ENCODE measurements at places on chromosomes 5 and 9.

GRCh38 chr9:134629586-134630392 is 11.8 kb upstream of the COL5A1 start:
- no peak for DNase-seq

- no peak for DNase-seq
Observed at GRCh38 chr5:96248131-96248530, 184.9 kb downstream of the PCSK1 start.

DNA sequence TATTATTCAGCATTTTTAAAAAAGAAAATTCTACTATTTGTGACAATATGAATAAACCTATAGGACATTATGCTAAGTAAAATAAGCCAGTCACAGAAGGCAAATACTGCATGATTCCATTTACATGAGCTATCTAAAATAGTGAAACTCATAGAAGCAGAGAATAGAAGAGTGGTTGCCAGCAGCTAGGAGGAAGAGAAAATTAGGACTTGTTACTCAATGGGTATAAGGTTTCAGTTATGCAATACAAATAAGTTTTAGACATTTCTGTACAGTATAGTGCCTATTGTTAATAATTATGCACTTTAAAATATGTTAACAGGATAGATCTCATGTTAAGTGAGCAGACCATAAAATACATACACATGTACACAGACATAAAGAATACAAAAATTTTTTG is 73.8 kb upstream of the SPINK5 start:
- DNase-seq: no peak

DNA sequence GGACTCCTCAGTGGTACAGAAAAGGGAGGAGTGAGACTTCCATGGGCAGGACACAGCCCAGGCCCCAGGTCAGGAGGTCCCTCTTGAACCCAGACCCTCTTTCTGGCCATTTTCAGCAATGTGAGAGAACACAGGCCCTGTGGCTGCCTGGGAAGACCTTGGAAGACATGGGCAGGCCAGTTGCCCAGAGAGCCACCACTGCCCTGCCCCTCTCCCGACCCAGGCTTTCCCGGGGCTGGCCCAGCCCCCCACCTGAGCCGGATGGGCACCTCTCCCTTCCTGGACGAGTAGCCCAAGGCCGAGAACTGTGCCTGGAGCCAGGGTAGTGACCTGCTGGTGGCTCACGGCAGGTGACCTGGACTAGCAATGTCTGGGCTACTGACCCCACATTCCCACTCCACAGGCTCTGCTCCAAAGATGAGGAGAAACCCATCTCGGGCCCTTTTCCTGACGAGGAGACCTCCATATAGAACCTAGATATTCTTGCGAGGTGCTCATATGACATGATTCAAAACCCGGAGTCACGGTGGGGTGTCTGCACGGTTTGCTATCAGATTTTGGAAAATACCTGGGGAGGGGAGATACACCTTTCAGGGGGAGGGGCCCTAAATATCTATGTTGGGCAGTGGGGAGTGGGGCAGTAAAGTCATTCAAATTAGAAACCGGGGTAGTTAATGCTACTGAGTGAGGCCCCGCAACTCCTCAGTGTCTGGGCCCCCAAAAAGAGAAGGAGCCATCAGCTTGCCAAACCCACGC is 59.4 kb downstream of the ZNF354C start:
- DNase-seq: no peak

DNA sequence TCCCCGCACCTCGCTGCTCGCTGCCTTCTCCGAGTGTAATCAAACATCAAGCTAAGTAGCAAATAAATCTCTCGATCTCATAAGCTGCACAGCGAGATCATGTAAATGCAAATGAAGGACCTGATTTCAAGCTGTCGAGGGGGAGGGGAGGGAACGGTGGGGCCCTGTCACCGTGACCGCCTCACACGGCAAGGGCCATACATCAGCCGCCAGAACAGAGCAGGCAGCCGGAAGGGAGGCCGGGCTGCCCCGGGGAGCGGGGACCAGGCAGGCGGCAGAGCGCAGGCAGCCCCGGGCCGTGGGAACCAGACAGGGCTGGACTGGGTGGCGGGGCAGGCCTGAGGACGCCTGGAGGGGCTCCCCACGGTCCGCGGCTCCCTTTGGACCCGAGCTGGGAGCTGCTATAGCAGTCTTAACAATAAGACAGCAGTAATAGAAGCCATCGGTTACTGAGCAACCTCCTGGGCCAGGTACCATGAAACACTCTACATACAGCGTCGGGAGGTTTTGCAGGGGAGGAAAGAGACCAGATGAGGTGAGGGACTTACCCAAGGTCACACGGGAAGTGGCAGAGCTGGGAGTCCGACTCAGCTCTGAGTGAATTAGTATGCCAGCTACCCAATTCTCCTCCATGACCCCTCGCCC is 76.8 kb downstream of the CFAP77 start:
- DNase-seq: no peak

DNA sequence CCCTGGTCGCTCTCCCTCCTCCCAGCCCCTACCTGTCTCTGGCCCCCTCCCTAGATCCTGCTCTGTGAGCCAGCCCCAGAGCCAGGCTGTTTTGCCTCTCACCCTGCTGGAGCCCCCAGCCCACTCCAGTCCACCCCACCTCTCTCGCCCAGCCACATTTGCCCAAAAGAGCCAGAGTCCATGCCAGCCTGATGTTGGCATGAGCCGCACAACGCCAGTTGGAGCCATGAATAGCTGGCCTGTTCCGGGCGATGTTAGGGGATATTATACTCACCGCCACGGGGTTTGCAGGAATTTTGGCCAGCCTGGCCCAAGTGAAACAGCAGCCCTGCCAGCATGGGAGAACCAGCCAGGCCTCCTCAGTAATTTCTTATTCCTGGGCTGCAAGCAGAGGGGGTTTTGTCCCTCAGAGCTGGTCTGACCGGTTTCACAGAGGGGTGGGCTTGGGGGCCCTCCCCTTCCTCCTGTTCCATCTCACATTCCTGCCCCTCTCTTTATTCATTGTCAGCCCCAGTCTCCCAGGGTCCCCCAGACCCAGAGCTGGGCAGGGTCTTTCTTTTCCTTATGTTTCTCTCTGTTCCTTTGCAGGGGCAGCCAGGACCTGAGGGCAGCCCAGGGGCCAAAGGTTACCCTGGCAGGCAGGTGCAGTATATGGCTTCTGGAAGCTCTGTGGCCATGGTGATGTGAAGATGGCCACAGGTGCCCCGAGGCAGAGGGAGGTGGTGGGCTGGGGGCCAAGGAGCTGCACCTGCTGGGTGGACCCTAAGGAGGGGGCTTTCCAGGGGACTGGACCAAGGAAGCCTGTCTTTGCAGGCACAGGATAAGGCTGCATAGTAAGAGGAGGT is 50.1 kb downstream of the COL27A1 start:
- peak; percentile 84 for DNase-seq

GRCh38 chr9:126114850-126115460 is 211.7 kb upstream of the MVB12B start:
- no peak for DNase-seq

- no peak for DNase-seq
Observed at GRCh38 chr5:135709208-135709575, 125.3 kb upstream of the SLC25A48 start.

- no peak for DNase-seq
Observed at GRCh38 chr5:34625246-34625645, 30.9 kb upstream of the RAI14 start.

GRCh38 chr5:83714810-83715209 is 5.8 kb downstream of the HAPLN1 start:
- no peak for DNase-seq

DNA sequence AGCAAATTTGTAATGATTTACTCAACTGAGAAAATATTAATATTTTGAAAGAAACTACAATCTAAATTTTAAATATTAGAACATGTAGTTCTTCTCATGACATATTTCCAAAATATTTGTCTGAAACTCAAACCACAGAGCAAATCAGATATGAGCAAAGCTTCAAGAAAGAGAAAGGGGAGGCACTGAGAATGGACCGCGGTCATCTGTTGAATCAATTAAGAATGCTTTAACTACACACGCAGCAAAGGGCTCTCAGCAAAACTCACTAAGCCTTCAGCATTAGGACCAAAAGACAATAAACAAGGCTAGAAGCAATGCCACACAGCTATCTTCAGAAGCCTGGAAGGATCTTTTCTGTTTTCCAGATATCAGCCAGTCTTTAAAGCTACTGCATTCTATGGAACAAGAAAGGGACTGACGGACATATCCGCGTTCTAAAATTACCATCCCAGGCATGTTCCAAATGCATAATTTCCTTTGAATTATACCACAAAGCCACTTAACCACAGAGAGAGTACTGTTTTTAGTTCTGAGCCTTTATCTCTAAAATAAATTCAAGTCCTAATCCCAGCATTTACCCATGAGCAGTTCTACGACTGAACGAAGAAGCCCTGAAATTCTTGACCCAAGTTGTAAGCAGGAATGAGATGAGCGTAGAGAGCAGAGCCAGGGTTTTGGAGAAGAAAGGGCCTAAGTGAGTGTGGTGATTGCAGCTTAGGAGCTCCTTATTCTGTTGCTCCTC is 513.5 kb downstream of the AGTPBP1 start:
- no peak for DNase-seq

DNA sequence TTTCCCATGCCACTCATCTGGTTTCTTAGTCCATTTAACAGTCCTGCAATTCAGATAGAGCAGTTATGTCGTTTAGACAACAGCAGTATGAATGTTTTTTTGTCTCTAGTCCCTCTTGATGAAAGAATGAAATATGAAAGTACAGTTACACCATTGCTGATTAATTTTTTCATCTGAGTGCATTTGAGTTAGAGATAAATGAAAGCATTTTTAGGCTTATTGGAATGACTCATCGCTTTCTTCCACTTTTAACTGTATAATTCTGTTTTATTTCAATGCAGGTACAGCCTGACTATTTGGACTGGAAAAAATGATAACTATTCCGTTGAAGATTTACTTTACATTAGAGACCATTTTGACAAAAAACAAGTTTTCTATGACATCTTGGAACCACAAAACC is 28.7 kb downstream of the ANKRD34B start:
- DNase-seq: no peak

- DNase-seq: no peak
Observed at GRCh38 chr9:123322273-123323195, 33.5 kb upstream of the CRB2 start.

DNA sequence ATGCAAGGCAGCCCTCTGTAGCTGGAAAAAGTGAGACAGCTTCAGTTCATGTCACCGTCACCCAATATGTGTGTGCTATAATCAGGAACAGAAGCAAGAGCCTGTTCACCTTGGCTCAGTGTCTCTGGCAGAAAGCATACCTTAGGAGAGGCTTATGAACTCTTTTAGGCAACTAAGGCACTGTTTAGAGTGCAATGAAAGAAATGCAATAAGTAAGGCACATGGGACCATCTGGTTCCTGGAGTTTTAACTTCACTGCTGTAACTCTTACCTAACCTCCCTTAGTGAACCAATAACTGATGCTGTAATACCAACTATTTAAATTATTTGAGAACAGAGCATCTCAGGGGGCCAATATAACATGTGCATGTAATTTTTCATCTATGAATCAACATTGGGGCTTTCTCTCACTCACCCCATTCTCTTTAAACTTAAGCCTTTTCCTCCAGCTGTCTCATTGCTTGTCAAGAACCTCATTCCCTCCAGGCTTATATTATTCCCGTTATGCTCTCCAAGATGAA is 32.4 kb downstream of the C9 start:
- no peak for DNase-seq

DNA sequence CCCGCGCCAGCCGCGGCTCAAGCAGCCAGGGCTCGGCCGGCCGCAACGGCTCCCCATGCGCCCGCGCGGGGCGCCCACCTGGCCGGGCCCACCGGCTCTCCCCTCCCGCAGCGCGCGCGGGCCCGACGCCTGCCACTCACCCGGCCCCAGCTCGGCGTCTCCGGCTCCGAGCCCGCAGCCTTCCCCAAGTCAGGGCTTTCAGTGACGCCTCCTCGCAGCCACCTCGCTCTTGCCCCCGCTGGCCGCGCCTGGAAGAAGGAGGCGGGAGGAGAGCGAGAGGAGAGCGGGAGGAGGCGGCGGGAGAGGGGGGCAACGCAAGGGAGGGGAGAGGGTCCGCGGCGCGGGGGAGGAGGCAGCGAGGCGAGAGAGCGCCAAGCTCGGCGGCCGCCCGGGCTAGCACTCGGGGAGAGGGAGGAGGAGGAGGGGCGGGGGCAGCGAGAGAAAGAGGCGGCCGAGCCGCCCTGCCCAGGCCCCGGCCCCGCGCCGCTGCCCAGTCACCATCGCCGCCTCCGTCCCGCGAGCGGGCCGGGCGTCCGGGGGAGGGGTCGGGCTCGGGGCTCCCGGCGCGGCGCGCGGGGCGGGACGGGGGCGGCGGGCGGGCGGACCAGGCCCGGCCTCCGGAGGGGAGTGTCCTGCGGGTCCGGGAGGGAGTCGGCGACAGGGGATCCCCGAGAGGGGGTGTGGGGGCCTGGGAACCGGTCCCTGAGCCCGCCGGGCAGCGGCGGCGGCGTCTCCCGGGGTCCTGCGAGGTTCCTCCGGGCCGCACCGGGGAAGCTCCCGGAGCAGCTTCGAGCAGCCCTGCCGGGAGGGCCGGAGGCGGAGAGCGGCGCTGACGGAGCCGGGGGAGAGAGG is at the start of gene LHFPL2:
TSS of gene LHFPL2 (minus strand) at position 414 of the 852 bp plus-strand sequence. CDS start 138,559 bp downstream, outside the sequence.
- DNase-seq: peak; percentile 45

GRCh38 chr5:178671602-178672144 is 44.8 kb upstream of the CLK4 start:
- no peak for DNase-seq

DNA sequence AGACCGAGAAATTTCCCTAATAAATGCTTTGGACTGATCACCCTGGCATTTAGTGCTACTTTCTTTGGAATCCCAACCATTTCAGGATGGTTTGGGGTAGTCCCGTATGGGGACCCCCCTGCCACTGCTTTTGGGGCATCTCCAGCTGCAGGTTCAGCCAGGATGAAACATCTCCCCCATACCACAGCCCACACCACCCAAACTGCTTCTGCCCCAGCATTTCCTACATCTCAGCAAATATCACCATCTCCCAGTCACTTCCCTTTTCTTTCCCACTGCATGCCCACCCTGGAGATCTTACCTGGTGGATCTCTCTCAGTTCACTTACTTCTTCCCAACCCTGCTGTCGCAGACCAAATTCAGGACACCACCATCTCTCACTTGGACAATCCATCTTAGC is 4.8 kb upstream of the P4HA2 start:
- no peak for DNase-seq

- DNase-seq: peak; percentile 75
Observed at GRCh38 chr9:112747094-112747493, 3.5 kb upstream of the SNX30 start.

DNA sequence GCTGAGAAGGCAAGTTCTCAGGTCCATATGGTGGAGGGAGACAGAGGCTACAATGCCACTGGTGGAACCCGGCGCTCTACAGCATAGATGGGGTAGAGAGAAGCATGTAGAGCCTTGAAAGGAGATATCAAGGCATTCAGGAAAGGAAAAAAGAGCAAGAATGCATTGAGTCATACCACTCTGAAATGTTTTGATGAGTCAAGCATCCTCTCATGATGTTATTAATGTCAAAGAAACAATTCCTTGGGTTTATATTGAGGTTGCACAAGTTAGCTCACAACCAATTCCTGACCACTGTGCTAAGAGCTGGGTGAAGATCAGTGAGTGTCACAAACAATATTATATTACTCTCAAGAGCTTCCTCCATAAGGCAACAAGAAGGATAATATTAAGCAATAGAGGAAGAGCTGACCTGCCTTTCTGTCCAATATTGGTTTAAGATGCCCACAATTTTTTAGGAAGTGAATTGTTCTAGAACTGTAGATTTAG is 178.0 kb downstream of the RFK start:
- DNase-seq: no peak

GRCh38 chr9:134693641-134694367 is 52.2 kb downstream of the COL5A1 start:
- peak; percentile 22 for DNase-seq

All from posterior cingulate gyrus (tissue), 11 donors.